NCI-H524 treated with DMSO at 0.1 percent for 48 hours (cell line): ENCODE measurements at places on chromosomes 6 and 20.

- DNase-seq, result no peak
Measured at GRCh38 chr6:166775923-166776220, 148.8 kb upstream of the RPS6KA2 start.

DNA sequence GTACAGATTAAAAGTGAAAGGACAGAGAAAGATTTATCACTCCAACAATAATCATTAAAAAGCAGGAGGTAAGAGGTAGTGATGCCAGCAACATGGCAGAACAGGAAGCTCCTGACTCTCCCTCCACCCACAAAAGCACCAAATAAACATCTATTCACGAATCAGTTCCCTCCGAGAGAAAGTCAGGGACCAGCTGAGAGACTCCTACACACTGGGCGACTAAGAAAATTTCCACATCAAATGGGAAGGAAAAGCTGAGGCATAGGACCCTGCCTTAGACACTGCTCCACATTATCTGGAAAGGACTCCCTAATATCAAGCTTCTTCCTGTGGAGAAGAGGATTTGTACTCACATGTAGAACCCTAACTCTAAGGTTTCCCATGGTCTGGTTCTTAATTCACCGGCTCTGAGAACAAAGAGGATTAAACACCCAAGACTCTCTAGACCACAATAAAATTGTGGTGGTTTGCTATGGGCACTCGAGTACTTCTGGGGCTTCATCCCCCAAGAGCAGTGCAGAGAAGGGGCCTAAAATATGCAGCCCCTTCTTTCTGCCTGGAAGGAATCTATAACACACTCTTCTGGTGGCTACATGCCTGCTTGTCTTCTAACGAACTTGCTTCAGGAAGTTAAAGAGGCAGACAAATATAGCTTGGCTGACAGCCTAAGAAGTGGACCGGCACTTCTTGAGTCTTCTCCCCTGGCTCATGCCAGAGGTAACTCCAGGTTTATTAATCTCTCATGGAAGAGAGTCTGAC lies 29.4 kb upstream of the ASF1A start:
- no peak for DNase-seq

DNA sequence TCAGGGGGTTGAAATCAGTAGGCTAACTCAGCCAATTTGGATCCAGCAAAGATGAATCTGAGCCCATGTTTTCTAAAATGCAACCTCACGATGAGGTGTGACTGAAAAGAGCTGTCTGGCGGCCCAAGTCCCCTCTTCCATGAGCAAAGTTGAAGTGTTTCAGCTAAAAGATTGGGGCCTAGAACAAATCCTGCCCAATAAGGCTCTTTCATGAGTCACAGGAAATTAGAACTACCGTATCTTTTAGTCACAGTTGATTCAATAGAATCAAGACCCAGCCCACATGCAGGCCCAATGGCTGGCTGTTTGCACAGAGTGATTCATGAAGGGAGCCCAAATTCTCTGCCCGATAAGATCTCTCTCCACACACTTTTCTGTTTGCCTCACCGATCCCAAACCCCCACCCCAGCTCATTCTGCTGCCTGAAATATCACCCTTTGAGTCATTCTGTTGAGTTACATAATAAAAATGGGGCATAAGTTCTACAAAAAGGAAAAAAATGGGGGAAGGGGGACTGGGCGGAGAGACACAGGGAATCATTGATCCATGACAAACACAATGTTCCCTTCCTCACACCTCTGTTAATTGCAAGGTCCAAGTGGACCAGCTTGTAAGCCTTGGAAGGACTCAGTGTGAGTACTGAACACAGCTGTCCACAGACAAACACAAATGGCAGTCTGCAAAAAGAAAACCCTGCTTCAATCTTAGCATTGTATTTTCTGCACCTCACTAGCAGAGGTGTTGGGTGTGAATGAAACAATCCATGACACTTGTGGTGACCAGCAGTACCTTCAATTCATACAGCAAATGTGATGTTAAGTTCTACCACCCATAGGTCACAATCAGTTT lies 13.8 kb downstream of the FOXQ1 start:
- DNase-seq, result no peak

GRCh38 chr6:89525786-89526562 lies 93.0 kb downstream of the ANKRD6 start:
- no peak for DNase-seq

DNA sequence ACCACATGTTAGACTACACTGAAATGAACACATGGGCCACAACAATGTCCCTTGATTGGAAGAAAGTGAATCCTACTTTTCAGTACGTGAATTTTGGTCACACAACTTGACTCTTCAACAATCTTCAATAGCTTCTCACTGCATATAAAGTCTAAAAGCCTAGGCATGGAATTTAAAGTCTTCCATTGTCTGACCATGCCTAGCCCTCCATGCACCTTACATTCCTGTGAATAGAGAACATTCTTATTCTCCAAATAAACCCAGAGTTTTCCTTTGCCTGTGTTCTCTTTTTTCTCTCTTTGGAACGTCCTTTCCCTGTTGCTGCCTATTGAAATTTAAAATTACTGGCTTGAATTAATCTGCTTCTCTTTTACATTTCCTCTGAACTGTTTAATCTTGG lies 207.5 kb downstream of the ASCC3 start:
- DNase-seq, result no peak

GRCh38 chr6:155157101-155157500 lies 106.7 kb upstream of the CLDN20 start:
- DNase-seq, result no peak

DNA sequence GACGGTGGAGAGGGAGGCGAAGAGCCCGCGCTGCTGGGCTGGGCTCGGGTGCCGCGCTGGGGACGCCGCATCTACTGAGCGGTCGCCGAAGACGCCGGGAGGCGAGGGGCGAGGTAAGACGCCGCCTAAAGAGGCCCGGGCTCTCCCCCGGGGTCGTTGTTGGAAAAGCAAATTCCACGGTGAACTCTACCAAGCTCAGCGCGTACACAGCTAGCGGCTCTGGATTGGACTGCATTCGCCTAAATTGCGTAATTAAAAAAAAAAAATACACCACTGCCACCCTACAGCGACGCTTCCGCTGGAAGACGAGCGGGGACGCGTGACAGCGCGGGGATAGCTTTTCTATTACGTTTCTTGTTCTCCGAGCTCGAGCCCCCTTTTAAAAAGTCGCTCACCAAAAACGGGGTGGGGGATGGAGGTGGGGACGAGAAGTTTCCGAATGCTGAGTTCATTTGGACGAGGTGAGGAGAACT lies 92.0 kb upstream of the PRDM1 start:
- no peak for DNase-seq
